ENCODE measurements at places on chromosomes 16 and 17.

DNA sequence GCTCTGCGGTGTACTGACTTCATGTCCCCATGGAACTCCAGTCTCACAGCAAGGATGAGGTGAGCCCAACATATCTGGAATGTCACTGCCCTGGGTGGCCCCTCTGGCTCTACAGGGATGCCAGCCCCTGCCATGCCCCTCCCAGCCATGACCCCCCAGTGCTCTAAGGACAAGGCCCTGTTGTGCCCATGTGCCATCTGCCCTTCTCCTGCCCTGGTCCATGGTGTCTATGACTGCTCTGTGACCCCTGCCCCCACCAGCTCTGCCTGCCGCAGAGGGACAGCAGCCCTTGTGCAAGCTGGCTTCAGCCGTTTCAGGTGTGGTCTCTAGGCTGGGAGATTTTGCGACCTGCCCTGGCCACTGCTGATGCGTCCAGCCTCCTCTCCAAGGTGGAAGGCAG, 40.3 kb downstream of the TK2 start:
- DNase-seq: no peak

DNA sequence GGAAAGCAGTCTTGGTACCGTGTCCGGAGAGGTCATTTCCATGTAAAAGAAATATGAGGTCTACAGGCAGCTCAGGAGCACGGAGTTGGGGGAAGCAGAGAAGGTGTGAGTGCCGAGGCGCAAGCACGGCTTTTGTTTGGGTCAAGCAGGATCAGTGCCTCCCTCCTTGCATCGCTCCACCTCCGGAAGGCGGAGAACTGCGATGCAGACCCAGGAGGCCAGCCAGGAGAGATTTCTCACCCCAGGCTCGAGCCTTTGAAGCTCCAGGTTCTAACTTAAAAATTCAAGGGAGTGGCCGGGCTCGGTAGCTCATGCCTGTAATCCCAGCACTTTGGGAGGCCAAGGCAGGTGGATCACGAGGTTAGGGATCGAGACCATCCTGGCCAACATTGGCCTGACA, 25.0 kb downstream of the NAA60 start:
- no peak for DNase-seq

DNA sequence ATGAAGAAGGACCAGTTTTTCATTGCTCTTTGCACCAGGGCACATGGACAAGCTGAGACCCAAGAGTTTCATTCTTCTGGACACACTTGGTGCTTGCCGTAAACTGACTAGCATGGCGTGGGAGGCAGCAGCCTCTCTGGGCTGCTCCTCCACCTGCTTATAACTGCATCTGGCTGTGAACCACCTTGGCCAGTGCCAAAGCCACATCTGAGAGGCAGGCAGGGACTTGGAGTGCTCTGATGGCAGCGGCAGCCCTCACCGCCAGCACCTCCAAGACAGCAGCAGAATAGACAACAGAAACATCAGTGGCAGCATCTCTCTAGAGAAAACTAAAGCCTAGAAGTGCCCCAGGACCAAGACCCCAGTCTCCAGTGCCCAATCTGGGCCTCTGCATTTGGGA, 4.7 kb downstream of the KRT37 start:
- no peak for DNase-seq

GRCh38 chr16:57882792-57883191, 80.5 kb upstream of the KIFC3 start:
- DNase-seq: no peak

DNA sequence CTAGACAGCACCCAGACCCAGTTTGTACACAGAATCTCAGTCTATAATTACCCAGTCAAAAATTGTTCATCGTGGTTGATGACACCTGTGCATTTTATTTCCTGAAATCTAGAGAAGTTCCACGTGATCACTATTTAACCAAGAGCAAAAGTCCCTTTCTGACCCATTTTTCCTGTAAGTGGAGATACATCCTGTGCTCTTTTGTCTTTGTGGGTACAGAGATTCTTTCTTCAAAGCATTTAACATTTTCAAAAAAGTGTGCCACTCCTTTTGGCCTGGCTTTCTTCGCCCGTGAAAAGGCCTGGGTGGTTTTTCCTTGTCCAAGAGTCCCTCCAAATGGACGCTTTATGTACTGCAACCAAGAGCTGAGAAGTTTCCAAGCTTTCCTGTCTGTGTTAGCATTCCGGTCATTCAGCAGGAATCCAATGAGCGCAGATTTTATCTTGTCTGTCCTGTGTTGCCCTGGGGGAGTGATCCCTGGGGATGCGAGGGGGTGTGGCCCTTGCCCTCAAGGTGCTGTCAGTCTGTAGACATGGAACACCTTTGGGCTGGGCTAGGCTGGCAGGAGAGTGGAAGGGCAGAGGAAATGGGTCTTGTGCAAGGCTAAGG, 161.1 kb upstream of the CACNG5 start:
- peak; percentile 24 for DNase-seq

DNA sequence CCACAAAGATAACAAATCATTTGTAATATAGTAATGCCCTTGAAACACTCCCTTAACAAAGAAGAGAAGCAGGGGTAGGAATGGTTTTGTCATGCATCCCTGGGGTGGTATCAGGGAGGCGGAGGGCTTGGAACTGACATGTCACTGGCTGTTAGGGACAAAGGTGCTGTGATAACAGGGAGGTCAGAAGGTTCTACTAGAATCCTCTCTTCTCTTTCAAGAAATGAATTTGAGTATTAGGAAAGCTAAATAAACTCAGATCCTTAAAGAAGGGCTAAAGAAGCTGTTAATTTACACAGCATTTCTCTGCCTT, 65.4 kb upstream of the ADAMTS18 start:
- no peak for DNase-seq

DNA sequence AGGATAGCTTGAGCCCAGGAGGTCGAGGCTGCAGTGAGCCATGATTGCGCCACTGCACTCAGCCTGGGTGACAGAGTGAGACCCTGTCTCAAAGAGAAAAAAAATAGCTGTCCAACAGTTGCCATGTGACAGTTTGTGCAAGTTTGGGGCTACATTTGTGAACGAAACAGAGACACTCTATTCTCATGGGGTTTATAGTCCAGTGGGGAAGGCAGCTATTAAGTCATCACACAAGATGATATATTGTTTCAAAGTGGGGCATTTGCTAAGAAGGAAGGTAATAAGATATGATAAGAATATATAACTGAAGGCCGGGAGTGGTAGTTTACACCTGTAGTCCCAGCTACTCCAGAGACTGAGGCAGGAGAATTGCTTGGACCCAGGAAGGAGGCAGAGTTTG, 73.3 kb downstream of the RBBP6 start:
- no peak for DNase-seq

- no peak for DNase-seq
These were observed 25.1 kb downstream of the STAT5B start for GRCh38 chr17:42251115-42251514.

DNA sequence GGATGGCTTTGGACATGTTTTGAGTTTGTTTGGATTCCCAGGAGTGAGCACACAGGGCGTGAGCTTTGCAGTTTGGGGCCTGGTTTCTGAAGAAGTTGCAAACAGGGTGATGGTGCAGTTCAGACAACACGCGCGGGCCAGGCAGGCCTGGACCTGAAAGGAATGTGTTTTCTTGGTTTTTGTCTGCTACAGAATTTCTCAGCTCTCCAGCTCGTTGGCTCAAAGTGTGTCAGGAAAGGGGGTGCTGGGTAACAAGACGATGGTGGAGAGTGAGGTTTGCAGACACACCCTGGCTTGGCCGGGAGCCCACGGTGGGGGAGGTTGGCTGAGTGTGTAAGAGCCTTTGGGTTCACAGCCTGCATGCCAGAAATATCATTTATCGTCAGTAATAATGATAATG, 82.3 kb downstream of the CMIP start:
- DNase-seq: no peak

DNA sequence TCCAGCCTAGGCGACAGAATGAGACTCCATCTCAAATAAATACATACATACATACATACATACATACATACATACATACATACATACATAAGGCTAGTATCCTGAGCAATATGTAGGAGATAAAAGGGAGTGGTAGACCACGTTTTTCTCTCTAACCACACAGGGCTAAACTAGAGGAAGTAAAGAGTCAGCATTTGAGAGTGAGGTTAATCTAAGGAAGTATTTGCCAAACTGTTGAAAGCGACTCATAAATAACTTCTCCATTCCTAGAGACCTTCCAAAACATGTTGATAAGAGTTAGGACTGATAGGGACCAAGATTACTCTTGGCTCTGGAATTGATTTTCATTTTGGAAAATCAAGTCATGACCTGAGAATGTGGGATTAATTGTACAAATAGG, 68.9 kb downstream of the NEUROD2 start:
- no peak for DNase-seq

GRCh38 chr16:58020628-58021521, 4.7 kb upstream of the MMP15 start:
- DNase-seq: peak; percentile 78

DNA sequence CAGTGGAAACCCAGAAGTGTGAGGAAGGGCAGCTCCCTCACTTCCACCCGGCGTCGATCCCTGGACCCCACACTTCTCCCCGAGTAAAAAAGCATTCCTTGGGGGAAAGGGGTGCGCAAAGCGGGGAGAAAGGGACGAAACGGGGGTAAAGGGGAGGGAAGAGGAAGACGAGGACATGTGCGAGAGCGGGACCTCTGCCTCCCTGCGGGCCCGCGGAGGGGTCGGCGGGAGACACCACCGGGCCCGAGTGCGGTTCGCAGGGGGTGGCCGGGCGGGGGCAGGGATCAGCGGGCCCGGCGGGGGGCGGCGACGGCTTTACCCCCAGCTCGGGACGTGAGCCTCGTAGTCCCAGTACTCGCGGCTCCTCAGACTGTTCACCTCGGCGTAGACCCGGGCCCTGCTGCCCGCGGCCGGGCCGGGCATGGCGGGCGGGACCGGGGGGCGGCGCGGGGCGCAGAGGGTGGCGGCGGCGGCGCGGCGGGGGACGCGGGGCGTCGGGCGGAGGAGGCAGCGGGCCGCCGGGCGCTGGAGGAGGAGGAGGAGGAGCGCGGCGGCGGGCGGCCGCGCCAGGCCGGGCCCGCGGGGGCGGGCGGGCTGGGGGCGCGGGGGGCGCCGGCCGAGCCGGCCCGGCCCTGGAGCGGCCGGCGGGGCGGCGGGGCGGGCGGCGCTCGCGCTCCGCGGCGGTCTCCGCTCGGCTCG, 443 bp downstream of the CSNK2A2 start:
- DNase-seq: peak; percentile 11

- no peak for DNase-seq
These were observed 26.3 kb downstream of the ZC3H18 start for GRCh38 chr16:88596483-88596882.

- DNase-seq: no peak
These were observed 70.0 kb upstream of the TNRC6C start for GRCh38 chr17:77888242-77889134.

DNA sequence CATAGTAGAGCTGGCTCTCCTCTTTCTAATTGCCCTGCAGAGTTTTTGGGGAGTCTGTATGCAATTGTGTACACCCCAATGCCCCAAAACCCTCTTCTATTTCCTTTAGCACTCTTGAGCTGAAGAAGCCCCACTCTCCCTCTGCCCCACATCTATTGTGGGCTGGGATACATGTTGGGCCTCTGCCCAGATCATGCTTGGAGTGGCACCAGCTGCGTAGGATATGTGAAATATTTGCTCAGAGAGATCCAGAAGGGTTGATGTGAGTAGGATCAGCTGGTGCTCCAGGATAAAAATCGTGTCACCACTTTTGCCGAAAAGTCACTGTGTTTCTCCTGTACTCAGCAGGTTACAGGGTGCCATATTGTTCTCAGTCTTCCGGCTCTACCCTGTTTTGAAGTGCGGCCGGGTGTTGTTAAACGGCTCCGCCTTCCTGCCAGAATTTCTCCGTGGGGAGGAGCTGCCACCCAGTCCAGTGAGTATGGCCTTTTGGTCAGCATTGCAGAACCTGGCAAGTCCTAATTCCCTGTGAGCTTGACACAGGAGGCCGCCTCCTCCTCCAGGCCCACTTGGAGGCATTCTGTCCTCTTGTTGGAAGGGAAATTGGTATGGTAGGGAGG, 664.5 kb downstream of the WWOX start:
- no peak for DNase-seq

GRCh38 chr16:2178321-2179106, 17.9 kb downstream of the CASKIN1 start:
- no peak for DNase-seq
